Memory B cell (primary cell): ENCODE measurements at places on chromosomes 13 and 19.

GRCh38 chr13:49516467-49516866 lies 20.7 kb downstream of the PHF11 start:
- DNase-seq, result no peak

GRCh38 chr19:3682741-3683404 lies 17.4 kb downstream of the PIP5K1C start:
- DNase-seq, result no peak

- DNase-seq, result no peak
These were observed 171.9 kb downstream of the FOXO1 start for GRCh38 chr13:40494513-40494912.

GRCh38 chr13:110531671-110532083 lies 29.8 kb downstream of the RAB20 start:
- DNase-seq, result no peak

DNA sequence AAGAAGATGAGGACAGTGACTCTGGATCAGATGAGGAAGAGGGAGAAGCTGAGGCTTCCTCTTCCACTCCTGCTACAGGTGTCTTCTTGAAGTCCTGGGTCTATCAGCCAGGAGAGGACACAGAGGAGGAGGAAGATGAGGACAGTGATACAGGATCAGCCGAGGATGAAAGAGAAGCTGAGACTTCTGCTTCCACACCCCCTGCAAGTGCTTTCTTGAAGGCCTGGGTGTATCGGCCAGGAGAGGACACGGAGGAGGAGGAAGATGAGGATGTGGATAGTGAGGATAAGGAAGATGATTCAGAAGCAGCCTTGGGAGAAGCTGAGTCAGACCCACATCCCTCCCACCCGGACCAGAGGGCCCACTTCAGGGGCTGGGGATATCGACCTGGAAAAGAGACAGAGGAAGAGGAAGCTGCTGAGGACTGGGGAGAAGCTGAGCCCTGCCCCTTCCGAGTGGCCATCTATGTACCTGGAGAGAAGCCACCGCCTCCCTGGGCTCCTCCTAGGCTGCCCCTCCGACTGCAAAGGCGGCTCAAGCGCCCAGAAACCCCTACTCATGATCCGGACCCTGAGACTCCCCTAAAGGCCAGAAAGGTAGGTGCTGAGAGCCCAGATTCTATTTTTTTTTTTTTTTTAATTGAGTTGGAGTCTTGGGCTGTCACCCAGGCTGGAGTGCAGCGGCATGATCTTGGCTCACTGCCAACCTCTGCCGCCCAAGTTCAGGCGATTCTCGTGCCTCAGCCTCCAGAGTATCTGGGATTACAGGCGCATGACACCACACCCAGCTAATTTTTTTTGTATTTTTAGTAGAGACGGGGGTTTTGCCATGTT lies 2.3 kb downstream of the PPP1R15A start:
- DNase-seq, result no peak

DNA sequence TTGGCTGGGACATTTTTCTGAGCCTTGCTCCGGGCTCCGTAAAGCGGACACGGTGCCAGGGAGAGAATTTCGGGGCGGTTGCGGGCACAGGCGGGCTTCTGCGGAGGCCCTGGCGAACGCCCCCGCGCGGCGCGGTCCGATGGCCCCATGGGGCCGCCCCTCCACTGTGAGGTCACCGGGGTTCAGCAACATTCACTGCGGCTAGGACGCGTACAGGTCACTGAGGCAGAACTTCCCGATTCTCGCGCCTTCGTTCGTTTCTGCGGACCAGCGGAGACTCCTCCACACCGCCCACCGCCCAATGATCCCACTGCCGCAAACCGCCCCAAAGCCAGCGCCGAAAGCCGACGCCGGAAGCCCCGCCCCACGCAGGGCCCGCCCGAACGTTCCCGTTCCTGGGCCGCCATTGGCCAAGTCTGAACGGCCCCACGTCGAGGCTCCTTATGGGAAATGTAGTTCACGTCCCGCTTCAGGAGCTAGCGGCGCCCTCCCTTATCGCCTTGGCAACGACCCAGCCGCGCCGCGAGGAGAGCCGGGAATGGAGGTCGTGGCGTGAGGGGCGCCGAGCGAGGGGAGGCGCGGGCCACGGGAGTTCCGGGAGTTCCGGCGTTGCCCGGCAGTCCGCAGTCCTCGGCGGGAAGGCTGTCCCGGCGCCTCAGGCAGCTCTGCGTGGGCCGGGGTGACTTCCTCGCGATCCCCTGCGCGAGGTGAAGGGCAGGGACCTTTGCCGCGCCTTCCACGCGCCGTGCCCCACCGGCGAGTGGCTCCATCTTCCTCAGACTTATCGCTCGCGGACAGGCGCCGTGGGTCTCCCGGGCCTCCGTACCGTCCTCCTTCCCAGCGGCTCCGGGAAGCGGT lies at the start of gene ZNF584:
TSS of gene ZNF584 (plus strand) at position 498 of the 858 bp plus-strand sequence. CDS start 499 bp downstream, outside the sequence.
- DNase-seq, result peak; percentile 89

GRCh38 chr19:10270616-10271394 lies at the start of gene ICAM1:
Gene ICAM1, plus strand, starts transcription at chr19:10271120. Its CDS starts 40 bp downstream, at chr19:10271160.
- peak; percentile 78 for DNase-seq

- DNase-seq, result no peak
These were observed 8.4 kb upstream of the RAP2A start for GRCh38 chr13:97425590-97425989.

- DNase-seq, result no peak
These were observed 16.2 kb downstream of the CERS1 start for GRCh38 chr19:18879579-18880373.
